SK-N-MC (cell line): ENCODE measurements at places on chromosomes 6 and 20.
A peak's percentile ranks its signal among the peaks of the same experiment; 100 is the strongest.

DNA sequence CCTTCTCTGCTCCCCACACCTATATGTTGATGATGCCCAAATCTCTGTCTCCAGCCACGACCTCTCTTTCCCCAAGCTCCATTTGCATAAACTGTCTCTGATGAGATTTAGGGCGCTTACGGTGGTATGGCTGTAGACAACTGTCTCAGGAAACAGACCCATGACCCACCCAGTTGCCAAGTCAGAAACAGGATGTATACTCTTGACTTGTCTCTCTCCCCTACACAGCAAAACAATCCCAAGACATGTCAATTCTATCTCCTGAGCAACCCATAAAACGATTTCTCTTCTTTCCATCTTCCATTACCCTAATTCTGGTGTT is 13.9 kb downstream of the GNL1 start:
- DNase-seq: no peak

- DNase-seq: no peak
Measured at GRCh38 chr6:104286641-104287040, 573.1 kb downstream of the HACE1 start.

- DNase-seq: no peak
Measured at GRCh38 chr6:160462551-160463109, 114.5 kb downstream of the SLC22A3 start.

DNA sequence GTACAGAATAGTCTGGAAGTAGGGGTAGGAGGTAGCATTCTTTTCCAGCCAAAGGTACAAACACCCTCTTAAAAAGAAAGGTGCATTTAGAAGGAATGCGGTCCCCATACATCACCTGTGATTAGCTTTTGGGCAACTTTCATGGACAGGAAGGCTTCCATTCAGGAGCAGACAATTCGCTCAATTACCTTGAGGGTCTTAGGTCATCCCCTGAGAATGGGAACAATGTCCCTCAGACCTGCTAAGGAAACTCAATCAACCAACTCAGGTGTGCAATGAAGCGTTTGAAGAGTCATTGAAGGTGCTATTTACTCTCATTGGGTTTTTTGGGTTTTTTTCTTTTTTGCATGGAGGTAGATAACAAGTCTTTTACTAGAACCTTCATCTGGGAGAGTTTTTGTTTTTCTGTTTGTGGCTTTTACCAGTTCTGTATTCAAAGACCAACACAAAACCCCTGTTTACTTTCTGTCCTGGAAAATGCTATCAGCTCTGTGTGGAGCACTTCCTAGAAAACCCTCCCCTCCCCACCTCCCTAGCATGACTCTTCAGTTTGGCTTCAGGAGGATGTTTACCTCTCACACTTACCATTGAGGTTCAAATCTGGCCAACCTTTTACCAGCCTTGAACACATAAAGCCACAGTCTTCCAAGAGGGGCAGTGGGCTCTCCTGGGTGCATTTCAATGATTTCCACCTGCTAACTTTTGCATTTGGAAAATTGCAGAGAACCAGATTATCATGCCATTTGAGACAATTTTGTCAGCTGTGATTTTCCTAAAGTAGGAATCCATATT is 271.2 kb upstream of the PRDM1 start:
- no peak for DNase-seq

DNA sequence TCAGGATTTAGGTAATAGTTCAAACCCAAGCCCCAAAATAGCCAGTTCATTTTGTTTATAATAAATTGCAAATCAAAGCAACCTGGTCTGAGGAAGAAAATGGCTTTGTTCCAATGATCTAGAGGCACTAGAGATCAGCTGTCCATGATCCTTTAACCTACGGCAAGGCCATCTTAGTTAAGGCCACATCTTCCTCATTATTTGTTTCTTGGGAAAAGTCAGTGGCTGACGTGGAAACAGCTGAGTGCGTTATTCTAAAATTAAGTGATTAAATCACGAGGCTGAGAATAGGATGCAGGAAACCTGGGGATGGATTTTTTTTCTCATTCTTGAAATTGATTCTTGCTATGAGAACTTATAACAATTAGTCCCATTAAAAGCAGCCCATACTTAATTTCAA is 10.1 kb upstream of the TENT5A start:
- no peak for DNase-seq

DNA sequence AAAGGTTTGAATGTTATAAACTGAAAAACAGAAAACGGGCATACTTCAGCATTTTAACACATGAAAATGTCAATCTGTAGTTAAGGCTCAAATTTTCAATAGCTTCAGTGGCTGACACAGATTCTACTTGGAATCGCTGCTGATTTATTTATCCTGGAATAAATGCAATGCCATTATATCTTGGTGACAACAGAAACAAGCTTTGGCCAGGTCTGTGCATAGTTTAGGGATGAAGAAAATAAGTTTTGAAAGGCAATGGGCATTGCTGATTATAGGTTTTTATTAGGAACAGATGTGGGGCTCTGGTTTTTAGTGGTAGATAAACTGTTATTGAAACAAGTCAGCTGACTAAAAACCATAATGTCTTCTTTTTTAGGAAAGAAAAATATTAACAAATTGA is 96.8 kb upstream of the SOX4 start:
- DNase-seq: no peak

DNA sequence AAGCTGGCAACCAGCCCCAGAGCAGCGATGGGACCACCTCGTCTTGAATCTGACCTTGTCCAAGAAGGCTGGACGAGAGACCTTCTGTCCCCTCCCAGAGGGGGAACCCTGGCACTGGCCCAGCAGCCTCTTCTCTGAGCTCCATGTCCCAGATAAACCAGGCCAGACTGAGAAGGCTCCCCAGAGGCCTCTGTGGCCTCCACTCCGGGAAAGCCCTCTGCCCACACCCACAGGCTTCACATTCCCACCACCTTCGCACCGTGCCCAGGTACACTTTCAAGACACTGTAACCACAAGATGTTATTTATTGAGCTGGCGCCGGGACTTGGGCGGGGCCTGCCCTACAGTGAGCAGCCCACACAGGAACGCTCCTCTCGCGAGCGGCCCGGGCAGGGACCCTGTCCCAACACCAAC is 33.2 kb downstream of the ADA start:
- DNase-seq: no peak

DNA sequence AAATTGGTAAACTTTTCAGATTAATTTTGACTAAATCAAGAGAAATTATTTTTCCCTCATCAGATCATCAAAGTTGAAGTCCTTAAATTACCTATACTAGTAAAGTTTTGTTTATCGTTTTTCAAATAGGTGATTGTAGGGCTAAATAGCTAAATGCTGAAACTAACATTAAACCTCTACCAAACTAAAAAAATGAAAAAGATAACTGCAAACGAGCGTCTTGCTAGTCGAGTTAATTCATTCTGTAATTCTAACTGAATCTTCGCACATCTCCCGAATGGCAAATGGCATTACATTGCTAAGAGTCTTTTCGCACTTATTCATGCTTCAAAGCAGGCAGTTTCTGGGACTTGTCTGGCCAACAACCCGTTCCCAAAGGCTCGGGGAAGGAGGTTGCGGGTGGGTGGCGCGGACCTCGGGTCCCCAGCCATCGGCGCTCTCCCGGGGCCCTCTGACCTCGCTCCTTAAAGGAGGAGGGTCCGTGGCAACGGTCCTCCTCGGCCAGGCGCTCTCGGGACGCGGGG is 43.8 kb downstream of the POPDC3 start:
- DNase-seq: no peak

DNA sequence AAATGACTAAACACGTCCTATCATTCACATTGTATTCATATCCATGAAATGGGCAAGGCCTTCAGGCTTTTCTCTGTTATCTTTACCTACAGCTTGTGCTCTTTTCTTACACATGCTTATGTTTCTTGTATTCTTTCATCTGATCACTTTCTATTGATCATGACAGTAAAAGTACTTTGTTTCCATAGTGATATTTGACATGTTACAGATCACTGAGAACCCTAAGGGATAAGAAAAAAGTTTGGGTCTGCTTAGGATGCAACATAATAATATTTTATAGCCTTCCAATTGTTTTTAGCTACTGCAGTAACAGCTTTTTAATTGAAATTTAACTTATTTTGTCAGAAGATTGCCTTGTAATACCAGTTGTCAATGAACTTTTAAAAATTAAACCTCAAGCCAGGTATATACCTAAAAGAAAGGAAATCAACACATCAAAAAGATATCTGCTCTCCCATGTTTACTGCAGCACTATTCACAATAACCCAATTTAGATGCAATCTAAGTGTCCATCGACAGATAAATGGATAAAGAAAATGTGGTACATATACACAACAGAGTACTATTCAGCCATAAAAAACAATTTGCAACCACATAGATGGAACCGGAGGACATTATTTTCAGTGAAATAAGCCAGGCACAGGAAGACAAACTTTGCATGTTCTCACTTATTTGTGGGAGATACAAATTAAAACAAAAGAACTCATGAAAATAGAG is 3.0 kb upstream of the SMIM8 start:
- DNase-seq: no peak

DNA sequence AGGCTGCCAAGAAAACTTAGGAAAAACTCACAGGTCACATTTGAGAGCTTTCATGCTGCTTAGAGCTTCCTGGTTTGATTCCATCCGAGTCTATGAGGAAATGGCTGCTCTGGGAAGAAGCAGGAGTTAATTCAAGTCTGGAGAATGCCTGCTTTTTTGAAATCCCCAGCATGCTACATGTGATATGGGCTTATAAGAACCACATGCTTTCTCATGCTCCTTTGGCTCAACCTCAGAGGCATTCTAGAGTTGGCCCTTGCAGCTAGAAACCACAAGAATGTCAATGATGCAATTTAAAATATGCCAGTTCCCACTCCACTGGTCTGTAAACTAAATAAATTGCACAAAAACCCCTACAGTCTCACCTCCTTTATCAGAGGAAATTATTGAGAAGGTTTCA is 142.9 kb upstream of the OLIG3 start:
- peak; percentile 95 for DNase-seq

- DNase-seq: no peak
Measured at GRCh38 chr20:42982218-42982617, 207.5 kb downstream of the PTPRT start.

GRCh38 chr20:40156600-40157317 is 532.3 kb downstream of the MAFB start:
- DNase-seq: no peak

GRCh38 chr6:7727086-7727945 is 1.4 kb downstream of the BMP6 start:
- DNase-seq: no peak

DNA sequence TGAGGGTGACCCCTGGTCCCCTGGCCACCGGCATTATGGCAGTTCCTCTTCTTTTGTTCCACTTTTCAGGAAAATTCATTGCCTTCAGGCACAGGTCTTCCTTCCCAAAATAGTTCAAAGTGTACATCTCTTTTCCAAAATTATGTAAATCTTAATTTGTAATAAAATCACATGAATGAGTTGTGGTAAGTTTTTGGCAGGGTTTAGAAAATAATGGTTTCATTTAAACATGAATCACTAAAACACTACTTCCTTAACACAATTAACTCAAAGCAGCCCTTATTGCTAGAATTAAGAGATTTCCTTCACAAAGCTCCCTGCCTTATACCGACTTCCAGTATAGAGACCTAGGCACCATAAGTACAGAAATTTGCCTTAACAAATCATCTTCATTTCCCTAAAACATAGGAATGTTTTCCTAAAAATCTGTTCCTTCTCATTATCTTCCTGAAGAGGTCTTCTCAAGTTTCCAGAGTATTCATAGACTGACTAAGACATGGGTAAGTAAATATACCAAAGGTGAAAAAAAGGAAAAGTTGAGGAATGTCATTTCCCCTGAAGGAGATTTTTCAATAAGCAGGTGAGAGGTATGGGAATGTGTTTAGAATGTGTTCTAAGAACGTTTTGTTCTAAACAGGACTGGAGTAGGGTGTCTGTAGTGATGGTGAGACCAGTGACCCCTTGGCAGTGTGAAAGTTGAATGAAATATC is 148.2 kb upstream of the CITED2 start:
- no peak for DNase-seq

DNA sequence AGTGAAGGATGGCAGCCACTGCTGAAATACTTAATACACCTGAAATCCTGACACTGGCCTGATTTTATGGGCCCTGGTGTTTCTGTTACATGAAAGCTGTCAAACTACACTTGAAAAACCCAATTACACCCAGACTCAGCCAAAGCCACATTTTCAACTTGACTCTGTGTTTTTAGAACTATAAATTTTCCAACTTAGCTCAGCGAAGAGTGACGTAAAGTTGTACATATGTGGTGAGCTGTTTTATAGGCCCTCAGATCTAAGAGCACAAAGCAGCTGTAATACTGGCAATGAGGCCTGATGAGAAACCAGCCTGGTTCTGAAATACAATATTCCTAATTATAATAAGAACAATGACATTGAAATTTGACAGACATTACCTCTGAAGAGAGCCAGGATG is 18.6 kb downstream of the SCML4 start:
- DNase-seq: no peak

- no peak for DNase-seq
Measured at GRCh38 chr6:168410035-168410434, 30.9 kb upstream of the SMOC2 start.

DNA sequence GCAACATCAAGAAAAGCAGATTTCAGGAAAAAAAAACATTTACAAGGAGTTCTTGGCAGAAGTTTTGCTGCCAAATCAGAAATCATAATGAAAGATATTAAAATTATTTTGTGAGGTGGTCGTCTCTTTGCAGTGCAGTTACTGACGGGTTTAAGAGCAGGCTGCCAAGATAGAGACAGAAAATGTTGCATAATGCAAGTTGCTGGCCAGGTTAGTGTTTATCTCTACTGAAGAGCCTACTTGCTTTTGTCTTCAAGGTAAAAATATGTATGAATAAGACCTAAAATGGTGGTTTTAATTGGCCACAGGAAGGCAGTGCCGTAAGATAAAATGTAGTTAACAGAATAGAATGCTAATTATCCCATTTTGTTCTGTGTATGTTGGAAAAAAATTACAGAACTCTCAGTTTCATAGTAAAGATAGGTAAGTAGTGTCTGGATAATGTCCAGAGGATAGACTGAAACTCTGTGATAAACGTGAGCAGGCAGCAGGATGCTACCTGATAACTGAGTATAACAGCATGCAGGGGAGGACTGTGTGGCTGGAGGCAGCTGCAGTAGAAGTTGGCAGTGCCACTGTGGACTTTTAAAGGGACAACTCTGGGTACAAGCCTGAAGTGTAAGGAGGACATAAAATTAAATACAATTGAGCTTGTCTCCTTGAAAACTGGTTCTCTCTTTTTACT is 13.9 kb downstream of the FOXO3 start:
- no peak for DNase-seq

- no peak for DNase-seq
Measured at GRCh38 chr6:28442586-28442985, 705 bp downstream of the ZSCAN23 start.

- no peak for DNase-seq
Measured at GRCh38 chr6:158142789-158143188, 25.3 kb downstream of the SERAC1 start.

DNA sequence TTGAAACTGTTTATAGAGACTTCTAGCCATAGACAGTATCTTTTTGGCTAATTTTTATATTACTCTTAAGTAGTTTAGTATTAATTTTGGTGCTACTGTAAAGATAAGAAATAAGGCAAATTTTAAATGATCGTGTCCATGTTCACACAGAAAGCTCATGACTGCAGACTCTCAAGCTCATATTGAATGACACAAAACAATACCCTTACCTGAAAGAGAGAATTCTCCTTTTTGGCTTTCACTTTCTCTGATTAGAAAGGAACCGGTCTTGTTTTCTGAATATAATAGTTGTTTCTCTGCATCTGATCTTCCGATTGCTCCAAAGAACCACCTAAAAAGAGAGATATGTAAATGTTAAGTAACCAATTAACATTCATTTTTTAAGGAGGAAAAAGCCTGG is 57.0 kb downstream of the FRK start:
- DNase-seq: no peak

- DNase-seq: no peak
Measured at GRCh38 chr6:11214084-11214833, 18.2 kb downstream of the NEDD9 start.

- no peak for DNase-seq
Measured at GRCh38 chr6:100304575-100304974, 160.1 kb downstream of the SIM1 start.
